ENCODE measurements at places on chromosomes 5 and 9. TPM values are rescaled to one million over a fixed set of nuclear protein-coding genes. Genes with fewer than 3 reads are reported as not detected.

DNA sequence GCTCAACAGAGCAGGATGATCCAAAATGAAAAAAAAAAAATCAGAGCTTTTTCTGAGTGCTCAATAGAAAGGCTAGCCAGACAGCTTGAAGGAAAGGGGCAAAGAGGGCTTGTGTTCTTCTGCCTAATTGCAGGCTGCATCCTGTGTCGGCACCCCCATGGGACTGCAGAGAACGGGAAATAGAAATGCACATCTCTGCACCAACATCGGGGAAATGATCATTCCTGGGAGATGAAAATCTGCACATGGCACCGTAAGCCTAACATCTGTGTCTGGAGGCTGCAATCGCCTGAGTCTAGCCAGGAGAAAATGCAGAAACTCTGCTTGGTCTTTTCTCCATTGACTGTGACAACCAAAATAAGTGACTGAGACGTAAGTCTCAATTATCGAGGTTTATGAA lies 243.9 kb downstream of the ICE1 start:
- DNase-seq = no peak

DNA sequence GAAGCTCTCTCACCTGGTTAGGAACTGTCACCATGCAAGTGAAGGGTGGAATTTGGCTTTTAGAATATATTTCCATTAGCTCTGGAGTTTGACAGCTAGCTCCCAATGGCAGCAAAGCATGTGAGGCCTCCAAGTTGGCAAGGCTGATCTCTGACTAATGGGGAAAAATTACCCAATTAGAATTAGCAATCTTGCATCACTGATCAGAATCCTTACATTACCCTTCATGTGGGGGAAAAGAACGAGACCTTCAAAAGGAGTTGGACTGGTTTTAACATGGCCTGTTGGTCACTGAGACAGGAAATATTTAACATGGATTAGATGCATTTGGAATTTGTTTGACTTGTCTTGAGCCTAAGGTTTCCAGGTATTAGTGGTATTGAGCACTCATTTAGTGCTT lies 192.3 kb upstream of the GDNF start:
- no peak for DNase-seq

DNA sequence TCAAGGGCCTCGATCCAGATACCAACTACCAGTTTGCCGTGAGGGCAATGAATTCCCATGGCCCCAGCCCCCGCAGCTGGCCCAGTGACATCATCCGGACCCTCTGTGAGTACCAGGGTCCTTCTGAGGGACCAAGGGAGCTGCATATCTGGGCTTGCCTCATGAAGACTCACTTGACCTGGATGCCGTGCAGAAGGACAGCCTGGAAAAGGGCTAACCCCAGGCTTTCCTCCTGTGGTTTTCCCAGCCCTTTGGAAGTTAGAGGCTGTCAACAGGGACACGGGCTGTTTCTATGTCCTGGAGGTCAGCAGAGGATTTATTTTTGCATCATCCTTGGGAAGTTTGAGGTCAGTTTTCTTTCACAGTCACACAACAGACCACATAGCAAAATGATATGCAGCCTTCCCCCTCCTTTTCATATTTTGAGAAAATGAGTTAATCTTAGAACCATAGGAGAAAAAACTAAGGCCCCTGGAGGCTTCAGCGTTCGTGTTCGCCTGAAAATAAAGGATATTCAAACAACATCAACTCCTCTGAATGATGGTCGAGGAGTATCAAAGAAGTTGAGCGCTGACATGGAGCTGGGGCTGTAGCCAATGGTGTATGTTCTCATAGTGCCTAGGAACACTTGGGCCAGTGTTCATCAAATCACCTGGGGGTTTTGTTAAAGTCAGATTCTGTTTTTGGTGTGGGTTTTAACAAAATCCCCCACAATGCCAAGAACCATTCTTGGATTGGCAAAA lies 112.2 kb downstream of the EGFLAM start:
- DNase-seq = no peak

DNA sequence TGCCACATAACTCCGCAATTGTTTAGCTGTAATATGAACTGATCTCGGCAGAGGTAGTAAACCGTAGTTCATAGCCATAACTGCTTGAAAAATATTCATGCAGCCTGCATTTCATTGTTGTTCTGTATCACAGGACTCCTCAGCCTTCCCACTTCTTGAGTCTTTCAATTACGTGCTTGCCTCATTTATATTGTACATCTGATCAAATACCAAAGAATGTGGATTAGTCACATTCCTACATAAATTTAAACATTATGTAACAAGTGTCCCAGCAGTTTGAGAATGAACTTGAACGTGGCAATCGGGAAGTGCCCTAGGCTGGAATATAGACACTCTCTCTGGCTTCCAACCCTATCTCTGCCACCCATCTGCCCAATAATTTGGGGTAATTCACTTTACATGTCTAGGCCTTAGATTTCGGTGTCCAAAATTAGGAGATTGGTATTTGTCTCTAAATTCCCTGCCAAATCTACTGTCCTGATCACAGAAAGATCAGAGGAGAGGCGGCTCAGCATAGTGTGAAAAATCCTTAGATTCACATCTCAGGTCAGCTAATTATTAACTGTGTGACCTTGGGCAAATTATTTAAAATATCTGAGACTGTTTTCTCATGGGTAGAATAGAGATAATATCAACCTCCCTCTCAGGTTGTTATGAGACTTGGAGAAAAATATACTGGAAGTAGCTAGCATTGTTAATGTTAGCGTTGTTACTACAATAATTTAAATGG lies 215.1 kb upstream of the RFX3 start:
- no peak for DNase-seq

DNA sequence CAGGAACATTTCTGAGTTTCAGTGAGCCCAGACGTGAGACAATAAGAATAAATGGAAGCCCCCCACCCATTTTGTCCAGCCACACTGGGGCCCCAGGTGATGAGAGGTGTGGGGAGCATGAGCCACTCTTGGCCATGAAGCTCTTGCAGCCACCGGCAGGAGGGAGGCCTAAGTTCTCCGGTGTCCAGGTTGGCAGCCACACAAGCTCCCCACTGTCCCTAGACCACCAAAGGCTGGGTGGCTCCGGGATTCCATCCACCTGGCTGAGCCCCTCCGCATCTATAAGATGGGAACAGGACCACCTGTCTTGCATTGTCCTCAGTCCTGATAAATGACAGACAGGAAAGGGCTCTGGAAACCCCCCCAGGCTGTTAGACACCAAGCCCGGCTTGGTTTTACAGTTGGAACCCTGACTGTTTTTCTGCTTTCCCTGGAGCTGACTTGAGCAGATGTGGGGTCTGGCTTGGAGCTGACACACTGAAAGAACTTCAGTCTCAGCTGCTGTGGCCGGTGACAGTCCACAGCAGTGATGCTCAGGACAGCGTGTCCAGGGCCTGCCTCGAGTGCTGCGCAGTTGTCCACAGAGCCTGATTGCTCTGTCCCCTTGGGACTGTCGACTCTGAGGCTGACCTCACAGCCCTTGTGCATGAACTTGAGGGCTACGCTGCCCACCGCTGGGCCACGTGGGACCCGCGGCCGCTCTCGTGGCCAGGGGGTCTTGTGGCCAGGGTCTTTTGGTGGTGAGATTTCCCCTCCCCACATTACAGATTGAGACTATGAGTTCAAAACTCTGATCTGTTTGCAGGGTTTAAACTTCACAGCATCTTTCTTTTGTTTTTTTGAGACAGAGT lies 74.8 kb downstream of the PSMB7 start:
- peak; percentile 51 for DNase-seq

GRCh38 chr5:113050721-113051382 lies 74.3 kb downstream of the DCP2 start:
- no peak for DNase-seq

DNA sequence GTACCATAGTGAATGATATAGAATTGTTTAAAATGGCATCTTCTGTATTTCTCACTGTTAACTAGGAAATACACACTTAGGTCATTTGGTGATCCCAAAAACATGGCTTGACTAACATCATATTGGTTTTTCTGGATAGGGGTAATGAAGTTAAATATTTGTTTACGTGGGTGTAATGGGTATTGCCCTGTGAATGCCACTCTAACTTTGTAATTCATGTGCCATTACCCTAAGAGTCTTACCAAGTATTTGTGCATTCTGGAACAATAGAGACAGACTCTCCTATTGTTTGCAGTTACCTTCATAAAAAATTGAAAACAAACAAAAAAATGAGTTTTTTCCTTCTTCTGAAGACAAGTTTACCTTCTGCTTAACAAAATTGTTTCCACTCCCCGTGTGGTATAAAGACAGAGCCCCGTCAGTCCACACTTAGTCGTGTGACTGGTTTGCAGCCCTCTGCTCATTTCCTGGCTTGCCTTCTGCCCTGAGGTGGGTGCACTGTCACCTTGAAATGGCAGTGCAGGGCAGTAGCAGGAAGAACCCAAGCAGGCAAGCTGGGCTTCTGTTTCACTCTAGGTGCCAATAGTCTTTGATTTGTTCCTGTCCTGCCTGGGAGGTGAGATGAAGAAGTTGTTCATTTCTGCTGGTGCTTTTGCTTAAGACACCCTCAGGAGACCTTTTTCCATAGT lies 9.6 kb upstream of the CATSPER3 start:
- DNase-seq = no peak

DNA sequence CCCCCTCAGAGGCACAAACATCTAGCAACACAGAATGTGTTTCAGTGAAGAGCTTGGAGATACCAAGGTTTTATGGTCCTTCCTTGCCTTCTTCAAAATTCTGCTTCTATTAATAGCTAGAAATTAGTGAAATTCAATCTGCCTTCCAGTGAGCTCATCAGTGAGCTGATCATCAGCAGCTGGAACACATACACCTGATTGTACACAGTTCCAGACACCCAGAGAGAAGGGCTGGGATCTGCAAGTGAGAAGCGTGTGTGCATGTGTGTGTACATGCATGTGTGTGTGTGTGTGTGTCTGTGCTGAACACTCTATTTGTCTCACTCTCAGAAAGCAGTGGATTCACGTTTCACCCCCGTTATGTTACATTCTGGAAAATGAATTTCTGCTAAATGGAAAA lies 28.5 kb downstream of the CFAP90 start:
- DNase-seq = no peak

- peak; percentile 93 for DNase-seq
These were observed at the start of gene PDGFRB for GRCh38 chr5:150155258-150156026. PDGFRB (minus strand) TSS chr5:150155845; CDS start chr5:150137047, 18,798 bp downstream.

ETF1 gene
- total RNA-seq = 103 TPM

SEMA5A gene
- total RNA-seq = 6.5 TPM

CTNND2 gene
- total RNA-seq = 2.9 TPM

EGFL7 gene
- 68.5 TPM for total RNA-seq

TMEM215 gene
- 0.10 TPM for total RNA-seq

All from H7 (cell line).